ENCODE measurements at places on chromosomes 2 and 18.

- DNase-seq: peak; percentile 39
These were observed 25.7 kb upstream of the LPIN1 start for GRCh38 chr2:11720752-11721151.

GRCh38 chr2:58680755-58681310 is 439.7 kb upstream of the FANCL start:
- DNase-seq: no peak

DNA sequence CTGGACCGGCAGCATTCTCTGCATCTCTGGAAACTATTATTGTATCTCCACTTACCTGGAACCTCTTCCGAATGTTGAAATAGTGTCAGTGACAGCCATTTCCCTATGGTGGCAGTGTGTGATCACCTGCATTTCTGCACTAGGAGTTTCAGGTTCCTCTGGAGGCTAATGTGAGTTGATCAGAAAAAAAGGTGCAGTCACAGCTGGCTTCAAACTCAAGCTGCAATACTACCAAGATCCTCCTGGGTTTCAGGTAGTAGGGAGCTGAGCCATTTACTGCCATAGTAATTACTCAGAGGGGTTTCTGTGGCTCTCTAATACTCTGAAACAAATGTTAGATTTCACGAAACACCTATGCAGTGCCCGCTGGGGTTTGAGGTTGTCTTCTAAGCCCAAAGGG is 183.5 kb upstream of the OSR1 start:
- no peak for DNase-seq

DNA sequence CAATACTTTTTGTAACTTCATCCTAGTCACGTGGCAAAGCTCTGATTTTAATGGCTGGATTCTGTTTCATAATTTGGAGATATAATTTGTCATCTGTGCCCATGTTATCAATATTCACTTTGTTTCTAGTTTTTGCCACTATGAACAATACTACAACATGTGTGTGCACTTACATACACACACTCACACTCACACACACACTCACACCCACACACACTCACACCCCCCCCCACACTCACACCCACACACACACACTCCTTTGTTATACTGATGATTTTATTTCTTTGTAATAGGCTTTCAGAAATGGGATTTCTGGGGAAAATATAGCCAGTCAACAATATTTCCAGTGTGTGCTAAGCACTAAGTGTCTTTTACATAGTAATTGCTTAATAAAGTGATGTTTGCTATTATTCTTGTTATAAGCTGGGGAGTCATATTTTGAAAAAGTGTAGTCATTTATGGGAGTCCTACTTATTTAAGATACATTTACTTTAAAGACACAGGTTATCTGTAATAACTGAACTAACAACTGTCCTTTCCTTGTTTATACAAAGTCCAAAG is 22.8 kb upstream of the ROCK2 start:
- DNase-seq: no peak

DNA sequence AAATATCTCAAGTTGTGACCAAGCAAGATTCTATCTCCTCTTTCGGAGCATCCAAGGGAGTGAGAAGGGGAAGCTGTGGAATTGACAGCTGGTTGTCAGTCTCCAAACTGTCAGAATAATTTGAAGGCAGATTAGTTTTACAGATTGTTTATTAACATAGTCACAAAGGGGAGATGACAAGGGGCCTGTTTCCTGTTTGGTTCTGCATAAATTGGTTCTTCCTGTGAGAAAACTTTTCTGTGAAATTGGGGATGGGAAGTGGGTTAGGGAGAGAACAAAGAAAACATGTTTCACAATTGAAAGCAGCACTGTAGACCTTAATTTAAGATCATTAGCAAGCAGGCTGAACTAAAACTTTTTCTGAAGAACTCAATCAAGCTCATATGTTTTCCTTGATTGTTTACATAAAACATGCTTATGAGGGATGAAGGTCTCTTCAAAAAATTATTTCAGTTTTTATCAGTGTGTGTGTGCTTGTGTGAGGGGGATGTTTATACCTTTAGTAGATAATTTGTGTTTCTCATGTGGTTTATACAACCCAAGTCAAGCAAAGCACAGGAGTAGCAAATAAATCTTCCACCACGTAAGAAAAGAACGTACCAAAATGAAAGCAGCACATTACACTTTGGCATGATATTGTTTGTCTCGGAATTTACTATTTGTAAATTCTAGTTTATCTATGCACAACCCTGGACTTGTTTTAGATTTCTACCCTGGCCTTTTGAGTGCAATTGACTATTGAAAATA is 604.9 kb upstream of the CDH2 start:
- no peak for DNase-seq

DNA sequence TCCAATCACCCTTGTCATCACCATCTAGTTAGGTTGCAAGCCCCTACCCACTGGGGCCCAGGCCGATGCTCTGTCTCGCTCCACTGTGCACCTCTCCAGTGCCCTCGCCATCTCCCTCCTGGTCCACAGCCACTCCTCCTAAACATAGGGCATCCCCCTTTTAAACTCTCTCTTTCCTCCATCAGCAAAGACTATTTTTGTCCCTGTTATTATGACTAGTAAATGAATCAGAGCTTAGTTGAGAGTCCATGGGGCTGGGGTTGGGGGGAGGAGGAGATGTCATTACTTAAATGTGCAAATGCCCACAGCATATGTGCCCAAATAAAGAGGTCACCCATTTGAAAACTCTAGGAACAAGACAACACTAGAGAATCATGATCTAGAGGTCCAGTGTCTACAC is 167.4 kb downstream of the TRABD2A start:
- DNase-seq: no peak

DNA sequence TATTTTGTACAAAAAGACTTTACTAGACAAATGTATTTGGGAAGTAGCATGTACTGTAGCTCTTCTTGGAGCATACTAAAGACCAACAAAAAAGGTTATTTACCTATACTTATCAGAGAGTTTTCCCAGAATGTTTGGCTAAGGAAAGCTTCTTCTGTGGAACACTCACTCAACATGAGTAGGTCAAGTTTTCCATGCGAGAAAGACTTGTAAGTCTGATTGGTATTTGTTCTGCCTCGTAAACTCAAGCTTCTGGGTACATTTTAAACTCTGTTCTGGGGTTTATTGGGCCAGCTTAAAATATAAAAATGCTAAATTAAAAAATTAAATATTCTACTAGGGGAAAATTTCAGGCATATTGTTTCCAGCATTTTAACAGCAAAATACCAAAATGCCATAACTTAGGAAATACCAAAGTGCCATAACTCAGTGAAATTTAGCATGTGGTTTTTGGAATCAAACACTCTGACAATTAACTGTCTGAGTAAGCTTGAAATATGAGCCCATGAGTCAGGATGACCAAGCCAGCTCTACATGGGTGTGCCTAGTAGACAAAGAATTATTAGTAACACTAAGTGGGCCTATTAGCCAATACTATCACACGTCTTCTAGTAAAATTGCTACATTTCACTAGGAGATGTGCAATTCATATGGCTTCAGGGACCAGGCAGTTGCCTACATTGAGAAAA is 47.3 kb upstream of the SERPINE2 start:
- no peak for DNase-seq

- no peak for DNase-seq
These were observed 18.7 kb downstream of the PCARE start for GRCh38 chr2:29055601-29056000.

DNA sequence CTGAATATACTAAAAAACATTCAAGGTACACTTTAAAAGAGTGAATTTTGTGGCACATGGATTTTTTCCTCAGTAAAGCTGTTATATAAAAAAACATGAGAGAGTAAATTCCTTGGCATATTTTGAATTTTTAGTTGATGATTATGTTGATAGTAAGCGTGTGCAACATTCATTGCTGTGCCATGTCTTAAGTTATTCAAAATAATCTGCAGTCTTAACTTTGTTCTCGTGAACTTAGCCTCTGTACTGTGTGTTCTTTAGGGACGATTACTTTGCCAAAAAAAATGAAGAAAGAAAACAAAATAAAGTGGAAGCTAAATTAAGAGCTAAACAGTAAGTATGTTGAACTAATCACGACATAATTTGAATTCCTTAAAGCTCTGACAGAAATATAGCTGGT is 9.6 kb downstream of the SSB start:
- DNase-seq: no peak

GRCh38 chr18:49784427-49785185 is 28.7 kb downstream of the ACAA2 start:
- no peak for DNase-seq

DNA sequence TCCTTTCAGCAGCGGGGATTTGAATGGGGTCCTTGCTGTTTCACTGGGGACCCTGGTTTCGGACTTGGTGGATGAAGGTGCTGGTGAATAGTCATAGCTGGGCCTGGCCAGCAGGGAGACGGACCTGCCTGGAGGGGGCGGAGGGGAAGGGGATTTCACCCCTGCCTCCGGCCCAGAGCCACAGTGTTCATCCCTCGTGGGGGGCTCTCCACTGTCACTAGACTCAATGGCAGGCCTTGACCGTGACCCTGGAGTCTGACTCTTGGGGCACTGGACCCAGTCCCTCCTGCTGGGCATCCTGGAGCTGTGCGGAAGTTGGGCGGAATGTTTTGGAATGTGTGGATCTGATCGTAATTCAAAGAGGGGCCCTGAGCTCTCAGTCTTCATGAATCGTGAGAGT is 113.9 kb upstream of the LYPD1 start:
- no peak for DNase-seq

DNA sequence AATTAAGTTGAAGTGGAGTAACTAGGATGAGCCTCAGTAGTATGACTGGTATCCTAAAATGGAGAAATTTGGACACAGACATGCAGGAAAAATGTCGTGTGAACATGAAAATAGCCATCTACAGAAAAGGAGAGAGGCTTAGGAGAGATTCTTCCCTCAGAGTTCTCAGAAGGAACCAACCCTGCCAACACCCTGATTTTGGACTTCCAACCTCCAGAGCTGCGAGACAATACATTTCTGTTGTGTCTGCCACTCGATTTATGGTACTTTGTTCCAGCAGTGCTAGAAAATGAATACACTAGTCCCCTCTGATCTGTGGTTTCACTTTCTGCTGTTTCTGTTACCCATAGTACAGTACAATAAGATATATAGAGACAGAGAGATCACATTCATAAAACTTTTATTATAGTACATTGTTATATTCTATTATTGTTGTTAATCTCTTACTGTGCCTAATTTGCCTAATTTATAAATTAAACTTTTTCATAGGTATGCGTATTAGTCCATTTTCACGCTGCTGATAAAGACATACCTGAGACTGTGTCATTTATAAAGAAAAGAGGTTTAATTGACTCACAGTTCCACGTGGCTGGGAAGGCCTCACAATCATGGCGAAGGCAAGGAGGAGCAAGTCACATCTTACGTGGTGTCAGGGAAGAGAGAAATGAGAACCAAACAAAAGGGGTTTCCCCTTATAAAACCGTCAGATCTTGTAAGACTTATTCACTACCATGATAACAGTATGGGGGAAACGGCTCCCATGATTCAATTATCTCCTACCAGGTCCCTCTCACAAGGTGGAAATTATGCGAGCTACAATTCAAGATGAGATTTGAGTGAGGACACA is 41.3 kb downstream of the PLEKHA3 start:
- DNase-seq: no peak

- no peak for DNase-seq
These were observed 260.0 kb downstream of the GULP1 start for GRCh38 chr2:188551671-188552070.

DNA sequence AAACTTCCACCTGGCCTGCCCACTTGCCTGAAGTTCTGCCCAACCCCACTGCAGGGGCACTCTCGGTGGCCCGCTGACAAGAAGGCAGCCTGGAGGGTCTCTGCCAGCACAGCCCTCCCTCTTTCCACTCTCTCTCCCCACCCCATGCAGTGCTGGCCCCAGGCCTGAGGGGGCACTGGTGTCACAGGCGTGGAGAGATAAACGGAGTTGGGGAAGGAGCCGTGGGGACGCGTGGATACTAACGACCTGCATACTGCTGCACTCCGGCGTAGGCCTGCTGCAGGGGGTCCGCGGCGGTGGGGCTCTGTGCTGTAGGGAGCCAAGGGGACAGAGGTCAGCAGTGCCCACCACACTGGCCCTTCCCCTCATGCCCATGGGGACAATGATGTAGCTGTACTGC is 299.3 kb downstream of the CELF4 start:
- DNase-seq: no peak

DNA sequence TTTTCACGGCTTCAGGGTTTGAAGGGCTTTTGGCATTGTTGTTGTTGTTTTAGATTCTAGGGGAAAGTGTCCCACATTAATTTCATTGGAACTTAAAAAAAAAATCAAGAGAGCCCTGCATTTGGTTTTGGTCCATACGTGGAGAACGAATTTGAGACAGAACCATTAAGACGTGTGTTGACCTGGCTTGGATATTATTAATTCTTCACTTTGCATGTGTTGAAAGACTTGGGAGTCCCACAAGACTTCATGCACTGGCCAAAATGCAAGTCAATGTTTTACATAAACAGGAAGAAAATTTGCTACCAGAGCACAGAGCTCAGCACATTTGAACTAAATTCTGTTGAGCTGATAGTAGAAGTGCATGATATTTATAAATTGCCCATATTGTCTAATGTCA is 761.2 kb upstream of the ACVR2A start:
- no peak for DNase-seq

GRCh38 chr2:181231151-181231550 is 226.0 kb upstream of the ITGA4 start:
- DNase-seq: no peak

GRCh38 chr2:121545913-121546312 is 15.2 kb downstream of the RNU4ATAC start:
- no peak for DNase-seq

DNA sequence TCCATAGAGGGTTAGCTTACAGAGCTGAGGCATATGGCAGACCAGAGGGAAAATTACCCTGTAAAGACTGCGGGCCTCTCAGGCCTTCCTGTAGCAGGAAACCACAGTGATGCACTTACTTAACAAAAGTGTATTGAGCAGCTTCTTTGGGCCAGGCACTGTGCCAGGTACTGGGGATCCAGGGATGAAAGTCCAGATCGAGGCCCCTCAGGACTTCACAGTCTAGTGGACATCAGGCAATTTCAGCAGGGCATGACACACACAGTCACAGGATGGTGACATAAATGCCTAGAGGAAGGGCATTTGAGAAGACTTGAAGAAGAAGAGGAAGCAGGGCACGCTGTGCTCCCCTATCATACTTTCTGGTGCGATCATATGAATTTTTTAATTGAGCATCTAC is 71.7 kb downstream of the MARCO start:
- no peak for DNase-seq

GRCh38 chr2:204611017-204611631 is 65.8 kb downstream of the PARD3B start:
- no peak for DNase-seq

DNA sequence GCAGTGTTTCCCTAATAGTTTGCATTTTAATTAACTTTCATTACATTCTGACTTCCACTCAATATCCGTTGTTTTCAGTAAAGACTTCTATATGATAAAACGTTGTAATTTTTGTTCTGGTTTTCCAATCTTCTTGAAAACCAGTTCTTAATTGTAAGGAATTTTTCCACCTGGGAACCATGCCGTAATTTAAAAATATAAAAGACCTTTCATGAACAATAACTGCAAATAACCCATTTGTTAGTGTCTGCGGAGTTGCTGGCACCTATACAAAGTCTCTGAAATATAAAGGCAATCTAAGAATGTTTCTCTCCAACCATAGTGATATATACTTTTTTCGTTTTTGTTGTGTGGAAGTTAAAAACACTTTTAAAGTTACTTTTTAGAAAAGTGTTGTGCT is 7.7 kb upstream of the SATB2 start:
- DNase-seq: no peak
